NCI-H1436 (cell line): ENCODE measurements at places on chromosomes 12 and 14.
A peak's percentile ranks its signal among the peaks of the same experiment; 100 is the strongest.

DNA sequence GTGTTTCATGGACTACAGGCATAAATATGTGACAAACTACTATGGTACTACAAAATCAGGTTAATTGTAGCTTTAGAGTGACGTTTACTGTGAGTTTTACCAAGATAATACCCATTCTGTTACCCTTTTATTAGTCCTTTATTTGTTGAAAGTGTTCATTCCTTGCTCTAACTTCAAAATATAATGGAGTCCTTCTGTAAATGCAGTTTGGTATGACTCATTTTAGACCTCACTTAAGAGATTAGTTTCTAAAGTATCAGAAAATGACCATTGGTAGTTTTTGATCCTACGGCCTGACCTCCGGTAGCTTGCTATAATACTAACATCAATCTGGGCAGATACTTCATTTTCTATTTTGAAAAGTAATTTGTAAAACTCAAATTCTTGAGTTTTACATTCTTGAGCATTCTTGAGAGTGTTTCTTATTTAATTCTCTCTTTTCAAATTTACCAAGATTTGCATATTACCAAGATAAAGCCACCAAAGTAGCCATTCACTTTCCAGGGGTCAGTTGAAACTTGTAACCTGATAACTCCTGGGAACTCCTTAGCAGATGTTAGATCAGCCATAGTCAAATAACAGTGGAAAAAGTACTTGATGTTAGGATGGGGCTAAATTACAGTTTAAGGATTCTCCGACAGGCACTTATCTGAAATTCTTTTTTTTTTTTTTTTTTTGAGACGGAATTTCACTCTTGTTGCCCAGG, 4.2 kb downstream of the HSPA2 start:
- no peak for DNase-seq

- DNase-seq = no peak
Measured at GRCh38 chr12:123471374-123472068, 13.6 kb downstream of the SNRNP35 start.

GRCh38 chr14:51652168-51653078, 713 bp downstream of the FRMD6 start:
- DNase-seq = no peak

DNA sequence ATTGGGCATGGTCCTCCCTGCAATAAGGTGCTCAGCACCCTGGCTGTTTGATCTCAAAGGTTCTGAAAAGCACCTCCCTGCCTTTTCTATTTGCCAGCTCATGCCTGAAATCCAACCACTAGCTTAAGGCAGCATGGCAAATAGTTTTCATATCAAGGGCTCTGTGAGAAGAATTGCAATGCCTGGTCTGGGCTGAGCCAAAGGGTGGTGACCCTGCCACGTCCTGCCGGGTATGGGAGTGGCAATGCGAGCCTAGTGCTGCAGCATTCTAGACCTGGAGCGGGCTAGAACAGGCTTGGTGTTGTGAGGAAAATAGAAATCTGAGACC, 2.3 kb upstream of the SCNN1A start:
- no peak for DNase-seq

- no peak for DNase-seq
Measured at GRCh38 chr14:29126361-29126760, 359.8 kb downstream of the FOXG1 start.

- DNase-seq = no peak
Measured at GRCh38 chr12:92927055-92927435, 2.0 kb downstream of the EEA1 start.

DNA sequence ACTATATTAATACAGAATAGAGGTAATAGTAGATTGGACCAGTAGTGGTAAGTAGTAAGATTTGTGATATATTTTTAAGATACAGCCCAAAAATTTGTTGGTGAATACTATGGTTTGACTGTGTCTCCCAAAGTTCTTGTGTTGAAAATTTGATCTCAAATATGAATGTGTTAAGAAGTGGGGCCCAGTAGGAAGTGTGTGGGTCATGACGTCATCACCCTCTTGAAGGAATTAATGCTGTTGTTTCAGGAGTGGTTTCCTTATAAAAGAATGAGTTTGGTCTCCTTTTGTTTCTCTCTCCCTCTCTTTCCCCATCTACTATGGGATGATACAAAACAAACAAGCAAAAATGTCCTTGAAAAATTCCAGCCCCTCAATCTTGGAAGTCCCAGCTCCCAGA, 16.3 kb downstream of the LUM start:
- DNase-seq = no peak

DNA sequence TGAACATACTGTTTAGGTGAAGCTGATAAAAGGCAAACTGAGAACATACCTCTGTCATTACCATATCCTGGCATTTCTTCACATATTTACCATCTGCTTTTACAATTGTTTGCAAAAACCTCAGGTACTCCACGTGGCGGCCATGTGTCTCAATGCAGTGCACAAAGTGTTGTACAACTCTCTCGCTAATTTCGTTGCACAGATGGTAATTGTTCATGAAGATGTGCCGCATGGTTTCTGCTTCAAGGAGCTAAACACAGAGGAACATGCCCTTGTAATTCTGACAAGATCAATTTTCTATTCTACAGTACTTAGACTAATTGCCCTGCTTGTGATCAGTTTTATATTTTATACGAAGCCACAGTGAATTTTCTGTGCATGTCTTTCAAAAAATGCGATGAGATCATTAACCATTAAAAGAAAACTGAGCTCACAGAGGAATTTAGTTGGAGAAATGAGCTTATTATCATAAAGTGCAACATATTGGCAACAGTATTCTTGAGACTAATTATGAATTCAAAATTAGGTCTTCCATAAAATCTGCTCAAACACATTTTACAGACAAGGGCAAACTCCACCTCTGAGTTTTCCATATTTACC, 233.8 kb downstream of the ITPR2 start:
- DNase-seq = no peak

DNA sequence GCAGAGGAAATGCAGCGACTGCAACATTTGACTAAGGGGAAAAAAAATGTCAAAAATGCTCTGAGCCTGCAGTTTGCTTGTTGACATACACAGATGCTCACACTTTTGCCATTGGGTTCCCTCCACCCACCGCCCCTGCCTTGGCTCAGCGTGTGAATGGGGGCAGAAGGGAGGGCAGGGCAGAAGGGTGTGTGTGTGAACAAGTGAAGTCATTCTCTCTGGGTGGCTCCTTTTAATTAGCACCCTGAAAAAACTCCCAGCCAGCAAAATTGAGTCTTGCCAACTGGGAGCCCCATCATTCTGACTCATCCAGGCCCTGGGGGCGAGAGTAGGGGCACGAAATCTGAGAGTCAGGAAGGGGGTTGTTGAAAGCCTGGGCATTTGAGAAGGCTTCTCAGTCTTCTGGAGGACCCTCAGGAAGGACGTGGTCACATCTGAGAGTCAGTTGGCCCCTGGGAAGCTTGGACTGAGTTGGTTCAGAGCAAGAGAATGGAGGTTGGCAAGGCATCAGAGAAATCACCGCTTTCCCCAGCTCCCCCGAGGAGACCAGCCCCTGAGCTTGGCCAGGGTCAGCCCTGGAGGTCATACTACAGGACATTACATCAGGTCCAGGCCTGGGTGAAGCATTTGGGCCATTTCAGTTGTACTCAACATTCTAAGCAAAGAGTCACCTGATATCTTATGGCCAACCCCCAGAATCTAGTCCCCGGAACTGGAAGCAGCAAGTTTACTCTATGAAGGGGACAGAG, 22.7 kb upstream of the KRT78 start:
- DNase-seq = no peak

GRCh38 chr12:3279832-3280231, 202.7 kb downstream of the TSPAN9 start:
- no peak for DNase-seq

DNA sequence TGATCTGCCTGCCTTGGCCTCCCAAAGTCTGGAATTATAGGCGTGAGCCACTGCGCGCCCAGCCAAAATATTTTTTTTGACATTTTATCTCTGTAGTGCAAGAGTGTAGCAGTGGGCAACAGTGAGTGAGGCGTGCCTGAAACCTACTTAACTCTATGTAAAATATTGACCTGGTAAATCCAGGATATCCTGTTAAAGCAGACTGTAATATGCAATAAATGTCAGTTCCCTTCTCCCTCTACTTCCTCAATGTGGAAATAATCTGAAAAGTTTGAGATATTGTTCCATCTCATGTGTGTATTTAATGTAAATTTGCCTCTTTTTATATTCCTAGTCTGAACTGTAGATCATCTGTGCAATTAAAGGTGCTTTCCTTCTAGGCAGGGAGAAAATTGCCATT, 9.5 kb upstream of the CDK17 start:
- DNase-seq = no peak

GRCh38 chr14:63624203-63624602, 17.5 kb downstream of the WDR89 start:
- no peak for DNase-seq

DNA sequence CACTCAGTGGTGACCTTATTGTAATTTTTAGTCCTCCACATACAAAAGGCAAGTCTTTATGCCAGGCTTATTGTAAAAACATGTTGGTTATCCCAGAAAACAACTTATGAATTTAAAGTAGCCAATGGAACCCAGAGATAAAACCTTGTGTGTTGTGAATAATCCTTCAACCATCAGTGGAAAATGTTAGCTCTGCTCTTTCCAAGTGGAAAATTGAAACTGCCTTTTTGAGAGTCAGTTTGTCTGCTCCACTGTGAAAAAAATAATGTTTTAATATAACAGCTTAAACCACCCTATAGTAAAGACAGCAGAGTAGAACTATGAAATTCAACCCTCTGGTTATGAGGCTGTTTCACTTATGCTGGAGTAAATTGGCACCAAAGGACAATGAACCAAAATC, 112.0 kb downstream of the TTLL5 start:
- DNase-seq = no peak

- DNase-seq = no peak
Measured at GRCh38 chr12:11916771-11917170, 154.0 kb upstream of the BCL2L14 start.

DNA sequence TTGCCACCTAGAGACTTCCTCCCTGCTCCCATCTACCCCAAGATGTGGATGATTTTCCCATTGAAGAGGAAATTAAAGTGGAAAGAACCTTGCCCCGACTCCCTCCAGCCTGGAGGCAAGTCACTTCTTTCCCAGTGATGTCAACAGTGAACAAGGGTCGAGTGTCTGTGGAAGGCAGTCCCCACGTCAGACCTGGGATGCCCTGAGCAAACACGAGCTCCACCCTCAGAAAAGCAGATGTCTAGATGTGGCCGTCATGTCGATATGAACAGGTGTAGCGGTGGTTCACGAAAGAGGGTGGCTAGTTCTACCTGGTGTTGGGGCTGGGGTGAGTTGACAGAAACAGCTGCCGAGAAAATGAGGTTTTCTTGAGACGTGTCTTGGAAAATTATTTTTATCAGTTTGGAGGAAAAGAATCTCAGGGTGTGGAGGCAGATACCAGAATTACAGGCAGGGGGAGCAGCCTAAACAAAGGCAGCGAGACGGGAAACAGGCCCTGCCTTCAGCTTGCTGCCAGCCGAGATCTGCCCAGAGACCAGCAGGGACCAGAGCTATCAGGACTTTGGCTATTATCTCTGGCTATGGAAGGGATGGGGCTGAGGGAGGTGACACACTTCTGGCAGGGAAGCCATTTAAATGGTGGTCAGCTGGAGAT, 25.9 kb downstream of the SYNDIG1L start:
- no peak for DNase-seq

- no peak for DNase-seq
Measured at GRCh38 chr12:57173089-57173488, 25.7 kb upstream of the LRP1-AS start.

GRCh38 chr12:71755146-71755892, 656 bp downstream of the RAB21 start:
- DNase-seq = no peak

- no peak for DNase-seq
Measured at GRCh38 chr14:101442451-101442850, 118.8 kb upstream of the DIO3 start.

DNA sequence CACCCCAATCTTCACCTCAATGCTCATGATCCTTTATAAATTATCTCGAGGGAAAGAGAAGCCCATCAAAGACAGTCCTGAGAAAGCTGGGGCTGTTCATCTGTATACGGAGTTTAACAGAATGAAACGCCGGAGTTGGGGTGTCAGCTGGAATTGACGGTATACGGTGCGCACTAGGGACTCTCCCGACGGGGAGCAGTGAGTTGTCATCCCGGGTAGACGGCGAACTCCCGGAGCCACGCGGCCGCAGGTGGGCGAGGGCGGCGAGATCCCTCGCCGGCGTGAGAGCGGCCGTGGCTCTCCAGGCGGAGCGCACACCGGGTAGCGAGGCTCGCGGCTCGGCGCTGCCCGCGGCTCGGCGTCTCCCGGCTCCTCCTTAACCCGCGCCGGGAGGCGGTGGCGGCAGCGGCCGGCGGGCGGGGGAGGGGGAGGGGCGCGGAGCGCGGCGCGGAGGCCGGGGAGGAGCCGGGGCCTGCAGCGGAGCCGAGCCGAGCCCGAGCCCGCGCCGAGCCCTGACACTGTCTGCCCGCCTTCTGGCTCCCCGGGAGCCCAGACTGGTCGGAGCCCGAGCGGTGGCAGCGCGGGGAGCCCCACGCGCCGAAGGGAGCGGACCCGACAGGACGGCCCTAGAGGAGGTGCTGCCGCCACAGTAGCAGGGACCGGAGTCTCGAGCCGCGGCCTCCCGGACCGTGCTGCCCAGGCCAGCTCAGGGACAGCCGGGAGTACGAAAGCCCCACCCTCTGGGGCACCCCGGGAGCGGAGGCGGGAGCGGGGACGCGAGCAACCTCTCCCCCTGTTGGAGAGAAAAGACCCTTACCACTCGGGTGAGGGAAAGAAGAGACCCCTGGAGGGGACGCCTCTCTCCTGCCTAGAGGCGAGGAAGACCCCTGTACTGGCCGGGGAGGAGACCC, at the start of gene FOXJ2:
Gene FOXJ2 (plus strand): TSS at position 475 of the 911 bp plus-strand sequence. CDS start 7,117 bp downstream, outside the sequence.
- peak; percentile 29 for DNase-seq

DNA sequence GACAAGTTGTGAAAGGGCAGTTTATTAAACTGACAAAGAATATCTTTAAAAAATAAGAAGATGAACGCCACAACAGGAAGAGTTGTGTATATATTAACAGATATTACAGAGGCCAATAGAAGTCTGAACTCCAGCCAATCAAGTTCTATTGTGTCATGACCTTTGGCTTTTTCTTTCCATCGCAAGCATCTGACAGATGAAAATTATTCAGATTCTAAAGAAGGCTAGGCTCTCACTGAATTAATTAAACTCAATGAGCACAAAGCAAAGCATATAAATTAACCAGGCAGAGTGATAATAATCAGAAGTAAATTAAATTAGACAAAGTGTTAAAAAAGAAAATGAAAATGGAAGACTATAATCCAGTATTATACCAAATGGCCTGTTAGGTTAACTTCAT, 62.0 kb upstream of the PYGL start:
- no peak for DNase-seq
